Calu3 (cell line): ENCODE measurements at places on chromosomes 6 and 20.

DNA sequence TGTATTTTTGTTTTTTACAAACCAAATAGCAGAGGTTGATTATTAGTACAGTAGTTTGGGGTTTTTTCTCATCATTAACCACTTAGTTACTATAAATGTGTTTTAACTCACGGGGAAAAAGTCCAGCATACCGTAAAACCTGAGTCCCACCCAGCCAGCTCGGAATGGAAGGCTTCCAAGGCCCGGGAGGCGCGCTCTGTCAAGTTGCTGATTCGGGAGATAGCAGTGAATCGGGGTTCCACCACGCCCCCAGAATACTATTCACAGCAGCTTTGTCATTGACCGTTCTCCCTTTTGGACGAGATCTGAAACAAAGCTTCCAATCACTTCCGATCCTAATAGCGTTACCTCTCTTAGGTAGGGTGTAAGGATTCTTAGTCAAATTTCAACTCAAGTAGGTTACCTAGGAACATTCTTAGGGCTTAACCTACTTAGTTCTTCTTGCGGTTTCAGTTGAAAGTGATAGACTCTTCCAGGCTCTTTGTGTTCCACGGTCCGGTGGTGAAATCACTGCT lies 232.8 kb upstream of the QKI start:
- DNase-seq: no peak

DNA sequence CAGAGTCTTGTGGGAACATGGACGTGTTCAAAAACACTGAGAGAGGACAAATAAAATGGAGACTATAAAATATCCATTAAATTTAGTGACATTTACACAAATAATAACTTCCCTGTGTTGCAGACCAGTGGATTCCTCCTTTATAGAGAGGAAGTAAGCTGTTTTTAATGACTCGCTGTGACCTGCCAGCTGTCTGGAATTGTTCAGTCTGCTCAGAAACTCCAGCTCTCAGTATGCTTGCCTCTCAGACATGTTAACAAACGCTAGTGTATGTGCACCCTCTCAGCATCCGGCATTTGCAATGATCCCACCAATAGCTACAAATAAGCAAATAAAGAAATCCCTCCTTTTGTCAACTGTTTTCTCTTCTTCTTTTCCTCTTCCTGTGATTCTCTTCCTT lies 158.0 kb upstream of the TCF21 start:
- no peak for DNase-seq

DNA sequence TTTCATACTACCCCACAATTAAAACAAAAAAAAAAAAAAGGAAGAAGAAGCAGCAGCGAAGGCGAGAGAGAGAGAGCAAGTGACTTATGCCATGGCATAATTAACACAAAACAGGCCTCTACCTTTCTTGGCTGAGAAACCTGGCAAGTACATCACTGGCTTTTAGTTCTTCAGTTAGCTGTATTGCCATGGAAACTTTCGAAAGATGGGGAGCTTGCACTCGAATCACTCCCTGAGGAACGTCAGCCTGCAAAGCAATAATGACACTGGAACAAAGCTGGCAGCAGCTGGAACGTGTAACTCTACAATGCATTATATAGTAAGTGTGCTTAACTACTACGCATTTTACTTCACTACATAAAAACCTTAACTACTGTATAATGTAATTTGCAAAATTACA lies 126.1 kb downstream of the ARHGAP18 start:
- DNase-seq: no peak

GRCh38 chr6:28589234-28589956 lies 63.7 kb downstream of the GPX5 start:
- peak; percentile 90 for DNase-seq

DNA sequence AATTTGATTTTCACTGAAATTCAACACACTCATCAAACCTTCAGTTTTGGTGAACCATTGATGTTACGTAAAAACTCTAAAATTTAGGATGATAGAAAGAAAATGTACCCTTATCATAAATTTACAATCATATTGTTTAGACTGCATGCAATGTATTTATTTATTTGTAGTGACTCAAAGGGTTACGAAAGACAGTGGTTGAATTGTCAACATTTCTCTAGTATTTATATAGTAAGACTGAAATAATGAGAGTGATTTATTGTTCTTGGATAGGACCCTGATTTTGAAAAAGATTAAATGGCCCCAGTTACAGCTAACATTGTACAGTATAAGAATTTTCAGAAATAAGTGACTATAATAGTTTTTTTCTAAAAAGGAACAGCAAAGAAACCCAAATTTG lies 591.5 kb downstream of the RFPL4B start:
- DNase-seq: no peak

- no peak for DNase-seq
These were observed 60.2 kb downstream of the SCML4 start for GRCh38 chr6:107763946-107764345.

- no peak for DNase-seq
These were observed 85.3 kb downstream of the CDS2 start for GRCh38 chr20:5211803-5212714.

DNA sequence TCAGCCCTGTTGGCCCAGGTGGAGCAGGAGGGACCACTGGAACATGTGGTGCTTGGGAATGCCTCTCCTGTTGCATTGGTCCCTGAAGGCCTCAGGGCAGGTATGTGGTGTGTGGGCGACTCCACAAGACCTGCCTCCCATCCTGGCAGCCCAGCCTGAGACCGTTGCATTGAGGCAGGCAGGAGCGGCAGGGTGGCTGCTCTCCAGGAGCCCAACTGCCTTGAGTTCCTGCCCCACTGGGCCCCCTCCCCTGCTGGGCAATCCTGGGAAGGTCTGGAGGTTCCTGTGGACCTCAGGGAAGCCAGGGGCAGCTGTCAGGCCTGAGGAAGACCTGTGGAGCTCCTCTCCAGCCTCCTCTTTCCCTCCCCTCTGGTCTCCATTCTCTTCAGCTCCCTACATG lies 19.8 kb downstream of the MAVS start:
- no peak for DNase-seq

GRCh38 chr20:31864521-31865400 lies 5.6 kb downstream of the DUSP15 start:
- DNase-seq: no peak

DNA sequence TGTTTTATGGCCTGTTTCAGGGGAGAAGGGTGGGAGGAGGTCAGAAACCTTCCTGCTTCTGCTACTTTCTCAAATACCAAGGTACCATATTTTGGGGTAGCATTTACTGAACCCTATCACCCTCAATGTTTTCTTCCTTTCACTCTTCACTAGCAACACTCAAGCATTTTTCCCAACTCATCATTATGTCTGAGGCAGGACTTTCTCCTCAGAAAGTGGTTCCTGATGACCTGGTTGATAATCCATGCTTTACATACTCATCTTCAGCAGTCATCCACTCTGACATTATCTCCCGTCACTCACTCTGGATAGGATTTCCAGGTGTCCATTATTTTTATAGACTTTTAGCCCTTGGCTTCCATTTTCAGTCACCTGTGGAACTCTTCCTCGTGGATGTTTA lies 21.1 kb downstream of the ZNF292 start:
- no peak for DNase-seq

DNA sequence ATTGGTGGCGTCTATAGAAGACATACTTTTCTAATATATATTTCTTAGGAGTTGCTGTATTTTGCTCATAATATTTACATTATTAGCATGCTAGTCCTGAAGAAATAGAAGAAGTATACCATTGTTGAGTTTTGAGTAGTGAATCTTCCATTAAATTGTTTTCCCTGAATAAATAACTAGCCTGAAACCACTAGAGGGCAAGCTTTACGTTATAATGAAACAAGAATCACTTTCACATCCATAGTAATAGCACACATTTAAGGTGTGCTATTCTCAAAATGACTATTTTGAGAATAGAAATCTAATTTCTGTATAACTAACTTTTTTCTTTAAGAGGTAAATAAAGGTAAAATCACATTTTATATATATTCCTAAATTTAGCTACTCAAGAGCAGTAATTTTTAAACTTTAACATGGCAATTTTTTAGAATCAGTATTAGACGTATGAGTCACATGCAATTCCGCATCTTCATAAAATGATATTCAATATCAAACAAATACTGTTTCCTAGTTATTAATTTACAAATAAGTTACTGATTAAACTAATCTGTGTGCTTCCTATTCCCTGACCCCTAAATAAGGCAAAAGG lies 213.2 kb upstream of the MANEA start:
- DNase-seq: no peak

DNA sequence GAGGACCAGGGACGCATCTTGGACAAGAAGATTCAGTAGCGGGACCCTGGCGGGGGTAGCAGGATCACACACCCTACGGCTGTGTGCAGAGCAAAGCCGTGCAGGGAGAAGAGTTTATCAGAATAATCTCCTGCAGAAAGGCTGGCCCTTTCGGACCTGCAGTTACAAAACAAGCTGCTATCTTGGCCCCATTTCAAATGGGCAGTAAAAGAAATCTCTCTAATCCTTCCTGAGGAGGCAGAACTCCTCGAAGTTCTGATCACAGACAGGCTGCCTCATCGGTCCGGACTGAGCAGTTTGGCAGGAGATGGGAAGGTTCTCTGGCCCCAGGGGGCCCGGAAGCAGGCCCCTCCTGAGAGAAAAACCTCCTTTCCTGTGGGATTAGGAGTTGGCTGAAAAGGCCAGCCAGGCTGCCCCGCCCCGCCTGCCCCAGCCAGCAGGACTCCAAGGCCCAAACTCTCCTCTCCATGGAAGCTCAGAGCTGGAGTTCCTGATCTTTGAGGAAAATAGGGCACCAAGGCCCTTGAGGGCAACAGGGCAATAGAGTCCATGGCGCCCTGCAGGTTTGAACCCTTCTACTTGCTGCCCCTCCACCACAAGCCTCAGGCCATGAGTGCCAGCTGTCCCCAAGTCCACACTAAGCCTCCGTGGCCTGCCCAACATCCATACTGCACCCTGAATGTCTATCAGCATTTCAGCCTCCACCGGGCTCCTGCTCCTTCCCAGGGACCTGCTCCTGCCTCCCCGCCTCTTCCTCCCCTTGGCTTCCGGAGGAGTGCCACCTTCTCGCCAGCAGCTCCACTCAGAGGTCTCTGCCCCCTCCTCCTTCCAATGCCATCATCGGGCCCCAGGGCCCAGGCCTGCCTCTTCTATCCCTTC lies 141.3 kb downstream of the PREX1 start:
- no peak for DNase-seq

- no peak for DNase-seq
These were observed 14.4 kb downstream of the MMP24 start for GRCh38 chr20:35240811-35241293.

GRCh38 chr6:30350524-30350923 lies 5.6 kb downstream of the RPP21 start:
- no peak for DNase-seq

DNA sequence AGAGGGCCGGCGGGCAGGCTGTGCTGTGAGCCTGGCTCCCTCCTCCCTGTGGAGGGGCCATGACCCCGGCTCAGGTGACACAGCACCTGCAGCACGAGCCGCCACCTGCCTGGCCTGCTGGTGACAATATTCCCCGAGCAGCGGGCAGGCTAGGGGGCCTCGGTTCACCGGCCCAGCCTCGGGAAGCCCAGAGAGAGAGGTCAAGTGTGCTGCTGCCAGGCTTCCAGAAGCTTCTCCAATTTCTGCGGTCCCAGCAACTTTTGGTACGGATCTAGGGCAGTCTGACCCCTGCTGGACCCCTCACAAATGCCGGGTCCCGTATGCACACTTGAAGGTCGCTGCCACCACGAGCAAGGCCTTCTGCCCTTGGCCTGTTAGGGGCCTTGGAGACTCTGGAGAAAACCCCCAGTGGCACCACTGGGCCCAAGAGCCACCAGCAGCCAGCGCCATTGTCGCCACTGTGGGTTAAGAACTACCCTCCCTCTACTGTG lies 38.6 kb upstream of the NOL4L start:
- DNase-seq: no peak

GRCh38 chr20:15395457-15395856 lies 1058.0 kb upstream of the FLRT3 start:
- DNase-seq: no peak

DNA sequence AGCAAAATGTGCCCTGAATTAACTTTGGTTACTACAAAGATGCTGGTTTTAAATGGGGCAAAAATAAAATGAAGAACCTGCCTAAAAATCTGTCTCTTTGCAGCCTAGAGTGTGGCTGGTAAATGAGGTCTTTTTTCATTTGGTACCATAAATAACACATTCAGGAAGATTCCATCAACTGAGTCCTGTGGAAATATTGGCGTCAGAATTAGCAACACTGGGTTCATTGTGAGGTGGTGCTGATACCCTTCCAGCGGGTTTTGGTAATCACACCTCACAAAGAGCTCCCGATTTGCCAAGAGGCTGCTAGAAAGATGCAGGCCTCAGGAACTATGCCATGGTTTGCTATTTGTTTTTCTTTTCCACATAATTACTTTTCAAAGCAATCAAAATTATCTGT lies 55.3 kb downstream of the FAM50B start:
- no peak for DNase-seq

DNA sequence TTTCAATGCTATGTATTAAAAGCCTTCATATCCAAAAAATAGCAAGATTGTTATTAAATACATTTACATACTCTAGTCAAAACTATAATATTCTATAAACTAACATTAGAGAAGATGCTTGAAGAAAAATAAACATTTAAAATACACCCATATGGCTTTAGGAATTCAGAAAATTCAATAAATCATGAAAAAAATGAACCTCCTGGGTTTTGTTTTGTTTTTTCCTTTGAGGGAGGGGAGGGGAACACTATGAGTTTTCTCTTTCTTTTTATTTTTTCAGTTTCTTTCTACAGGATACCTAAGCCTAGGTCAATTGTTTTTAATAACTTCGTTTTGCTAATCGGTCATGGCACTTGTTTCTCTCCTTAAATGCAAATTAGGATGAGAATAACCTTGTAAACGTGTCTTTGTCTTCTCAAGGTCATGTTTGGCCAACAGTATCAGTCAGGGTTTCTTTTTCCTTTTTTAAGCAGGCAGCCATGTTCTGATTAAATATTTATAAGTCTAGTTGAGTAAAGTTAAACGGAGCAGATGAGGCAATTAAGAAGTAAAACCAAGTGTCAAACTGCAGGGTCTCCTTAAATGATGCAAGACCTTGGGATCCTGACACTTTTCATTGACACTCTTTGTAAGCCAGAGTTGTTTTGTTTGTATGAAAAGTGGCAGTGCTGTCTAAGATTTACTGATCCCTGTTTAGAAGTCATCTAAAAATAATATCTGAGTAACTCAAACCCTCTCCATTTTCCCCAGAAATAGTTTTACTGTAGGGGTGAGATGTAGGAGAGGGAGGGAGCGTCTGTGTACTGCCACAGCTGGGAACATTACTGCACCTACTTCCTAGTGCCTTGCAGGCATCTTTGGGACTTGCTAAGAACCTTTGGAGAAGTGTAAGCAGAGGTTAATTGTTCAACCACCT lies 392.3 kb downstream of the PLCB1 start:
- no peak for DNase-seq
